ENCODE measurements at places on chromosomes 6 and 20. TPM values are rescaled to one million over a fixed set of nuclear protein-coding genes. Genes with fewer than 3 reads are reported as not detected.

The RALGAPB gene
- 29.8 TPM for total RNA-seq

The TCF21 gene
- total RNA-seq, result 43.1 TPM

The RIPPLY2 gene
- not detected for total RNA-seq

The FKBP1C gene
- total RNA-seq, result not detected

The MLN gene
- total RNA-seq, result not detected

The SMLR1 gene
- 0.08 TPM for total RNA-seq

The SLC35F1 gene
- 0.51 TPM for total RNA-seq

The PTK7 gene
- 167 TPM for total RNA-seq

The SYTL3 gene
- 4.0 TPM for total RNA-seq

The PARD6B gene
- 8.5 TPM for total RNA-seq

The TENT5A gene
- total RNA-seq, result 37.1 TPM

The OTOR gene
- total RNA-seq, result not detected

The HLA-DMA gene
- total RNA-seq, result 5.7 TPM

Data from ovary (tissue), 10 donors.